G401 (cell line): ENCODE measurements at places on chromosomes 5 and 9. TPM values are rescaled to one million over a fixed set of nuclear protein-coding genes. Genes with fewer than 3 reads are reported as not detected.

DNA sequence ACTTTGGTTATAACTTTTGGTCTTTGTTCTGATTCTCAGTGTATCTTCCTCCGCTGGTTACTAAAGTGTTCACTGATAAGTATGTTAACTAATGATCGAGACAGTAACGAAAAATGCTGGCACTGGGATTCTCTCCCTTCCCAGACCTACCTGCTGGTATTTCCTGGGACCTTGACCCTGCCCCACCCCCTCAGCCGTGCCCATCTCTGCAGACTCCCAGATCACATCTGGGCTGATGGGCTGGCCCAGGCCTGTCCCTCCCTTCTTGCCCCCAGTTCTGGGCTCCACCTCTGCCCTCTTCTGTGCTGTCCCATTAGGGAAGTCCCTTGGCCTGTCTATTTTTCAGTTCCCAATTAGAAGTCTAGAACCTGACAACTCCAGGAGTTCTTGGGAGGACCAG, 46.9 kb downstream of the NEURL1B start:
- no peak for DNase-seq

GRCh38 chr5:145557345-145557744, 277.8 kb downstream of the PRELID2 start:
- no peak for DNase-seq

DNA sequence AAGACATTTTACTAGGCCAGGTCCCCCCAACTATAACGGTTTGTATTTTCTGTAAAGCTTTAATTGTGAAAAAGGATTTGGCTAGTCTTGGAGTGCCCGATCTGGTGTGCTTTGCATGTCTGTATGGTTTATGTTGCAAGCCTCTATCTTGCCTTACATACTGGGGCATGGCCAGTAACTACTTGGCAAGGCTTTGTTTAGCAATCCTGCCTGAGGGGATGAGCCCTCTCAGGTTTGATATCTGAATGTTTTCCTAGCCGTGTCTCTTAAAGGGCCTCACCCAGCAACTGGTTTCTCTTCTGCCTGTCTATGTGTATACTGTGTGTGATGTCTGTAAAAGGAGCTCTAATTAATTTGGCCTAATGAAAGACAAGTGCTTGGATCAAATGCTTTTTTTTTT, 61.3 kb upstream of the SPINK5 start:
- no peak for DNase-seq

- DNase-seq: no peak
Measured at GRCh38 chr9:106220415-106220814, 526.1 kb downstream of the TMEM38B start.

The ALDOB gene
- total RNA-seq: not detected in 2 replicates
